Stimulated activated CD4-positive, alpha-beta T cell treated with anti-CD3 and anti-CD28 coated beads, Interleukin-2, amount 100 ng/mL, for 24 hours (primary cell): ENCODE measurements at places on chromosomes 2 and 18.

DNA sequence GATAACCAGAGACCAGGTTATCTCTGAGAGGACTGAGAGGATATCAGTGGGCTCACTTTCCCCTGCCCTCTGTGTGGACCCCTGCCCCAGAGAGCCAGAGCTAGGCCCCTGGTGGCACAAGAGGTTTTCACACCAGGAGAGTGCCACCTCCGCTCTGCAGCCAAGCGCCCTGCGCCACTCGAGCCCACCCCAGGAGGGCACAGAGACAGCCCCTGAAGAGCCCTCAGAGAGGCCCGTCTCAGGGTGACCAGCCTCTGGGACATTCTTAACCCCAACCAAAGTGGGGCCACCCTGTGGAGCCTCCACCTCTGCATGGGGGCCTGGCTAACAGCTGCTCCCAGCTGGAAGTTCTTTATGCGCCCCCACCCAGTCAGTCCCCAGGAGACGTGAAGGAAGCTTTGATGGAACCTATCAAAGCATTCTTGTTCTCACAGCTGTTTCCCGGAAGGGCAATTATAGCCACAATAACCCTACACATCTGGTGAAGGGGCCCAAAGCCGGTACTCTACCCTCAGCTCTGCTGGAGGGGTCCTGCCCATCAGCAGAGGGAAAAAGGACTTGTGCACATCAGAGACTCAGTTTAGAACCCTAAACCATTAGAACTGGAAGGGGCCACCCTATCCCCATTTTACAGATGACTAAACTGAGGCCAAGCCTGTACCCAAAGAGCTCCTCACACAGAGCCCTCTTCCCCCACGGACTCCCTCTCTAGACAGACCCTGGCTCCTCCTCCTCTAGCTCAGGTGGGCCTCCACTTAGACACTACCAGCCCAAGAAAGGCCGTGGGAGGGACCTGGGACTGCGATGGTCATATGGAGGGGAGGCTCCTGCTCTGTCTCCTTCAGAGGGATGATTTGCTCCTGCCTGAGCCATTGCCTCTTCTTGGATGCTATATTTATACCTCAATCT is 101.1 kb downstream of the ZFP36L2 start:
- no peak for DNase-seq

DNA sequence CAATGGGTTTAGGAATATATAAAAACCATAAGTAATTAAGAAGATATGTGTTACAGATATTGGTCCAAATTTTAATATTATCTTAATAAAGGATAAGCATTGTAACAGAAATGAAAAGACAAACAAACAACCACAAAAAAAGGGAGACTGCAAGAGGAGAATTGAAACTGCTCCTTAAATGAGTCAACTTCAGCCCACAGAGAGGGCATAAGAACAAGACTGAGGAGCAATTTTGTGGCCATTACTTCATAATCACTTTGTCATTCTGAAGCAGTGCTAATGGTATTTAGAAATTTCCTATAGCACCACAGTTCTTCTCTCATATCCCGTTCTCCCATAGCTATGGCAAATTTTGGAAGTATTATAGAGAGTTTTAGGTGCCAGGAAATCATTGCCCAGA is 193.2 kb upstream of the HNMT start:
- no peak for DNase-seq

DNA sequence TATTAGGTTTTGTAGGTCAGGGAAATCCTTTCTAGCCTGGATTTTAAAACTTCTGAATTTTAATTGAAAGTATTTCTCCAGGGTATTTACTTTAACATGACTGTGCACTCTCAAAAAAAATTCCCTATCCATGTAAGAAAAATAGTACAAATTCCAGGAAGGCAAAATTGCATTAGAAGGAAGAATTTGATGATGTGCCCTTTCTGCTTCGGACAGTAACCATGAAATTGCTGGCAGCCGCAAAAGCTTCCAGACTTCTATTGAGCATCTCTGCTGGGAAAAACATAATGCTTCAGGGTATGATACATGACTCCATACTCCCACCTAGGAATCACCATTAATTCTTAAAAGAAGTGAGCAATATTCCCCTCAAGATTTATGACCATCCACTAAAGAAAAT is 17.2 kb upstream of the KLF7 start:
- no peak for DNase-seq

DNA sequence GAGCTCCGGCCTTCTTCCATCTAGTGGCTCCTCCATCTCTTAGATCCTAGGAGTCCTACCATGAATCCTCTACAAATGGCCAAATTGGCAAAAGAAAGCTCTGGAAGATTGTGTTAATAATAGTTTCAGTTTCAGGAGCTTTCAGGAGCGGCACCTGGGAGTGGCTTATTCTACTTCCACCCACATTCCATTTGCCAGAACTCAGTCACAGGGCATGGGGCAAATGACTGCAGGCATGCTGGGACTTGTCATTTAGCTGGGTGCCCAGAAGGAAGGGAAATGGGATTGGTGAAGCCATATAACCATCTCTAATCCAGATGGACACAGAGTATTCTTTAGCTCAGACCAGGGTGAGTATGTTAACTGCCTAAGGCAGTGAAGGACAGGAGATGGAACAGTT is 3.6 kb upstream of the LRATD1 start:
- DNase-seq = no peak

DNA sequence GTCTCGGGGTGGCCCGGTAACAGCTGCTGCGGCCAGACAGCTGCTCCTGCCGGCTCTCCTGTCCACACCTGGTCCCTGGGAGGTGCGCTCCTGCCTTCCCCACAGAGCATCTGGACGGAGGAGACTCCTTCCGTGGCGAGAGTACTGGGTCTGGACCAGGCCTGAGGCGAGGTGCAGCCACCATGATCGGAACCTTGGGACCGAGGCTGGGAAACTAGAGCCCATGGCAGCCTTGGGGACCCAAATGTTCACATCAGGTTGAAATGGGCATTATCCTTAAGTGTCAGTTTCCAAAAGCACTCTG is 628 bp downstream of the GIGYF2 start:
- no peak for DNase-seq

GRCh38 chr18:57430079-57431001 is 4.8 kb upstream of the ONECUT2 start:
- no peak for DNase-seq

GRCh38 chr2:218218268-218219185 is 1.5 kb downstream of the ARPC2 start:
- no peak for DNase-seq

- DNase-seq = peak; percentile 88
Observed at GRCh38 chr2:229921892-229922448, at the start of gene TRIP12. TRIP12 (minus strand) TSS chr2:229922009; CDS start chr2:229880079, 41,930 bp downstream.

DNA sequence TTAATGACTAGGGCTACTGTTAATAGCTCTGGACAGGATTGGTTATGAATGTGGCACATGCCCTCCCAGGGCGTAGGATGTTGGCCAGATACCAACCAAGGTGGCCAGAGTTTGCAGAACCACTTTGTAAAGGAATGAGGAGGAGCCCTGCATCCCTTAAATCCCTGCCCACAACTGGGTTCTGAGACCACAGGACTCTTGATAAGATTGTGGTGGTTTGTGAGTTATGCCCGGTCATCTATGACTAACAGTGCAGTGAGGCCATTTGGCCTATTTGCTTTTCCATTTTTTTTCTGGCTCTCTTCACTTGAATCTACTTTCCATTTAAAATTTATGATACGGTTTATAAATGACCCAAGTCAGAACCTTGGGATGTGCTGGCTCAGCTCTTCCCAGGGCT is 294.5 kb downstream of the PRKCE start:
- DNase-seq = no peak

DNA sequence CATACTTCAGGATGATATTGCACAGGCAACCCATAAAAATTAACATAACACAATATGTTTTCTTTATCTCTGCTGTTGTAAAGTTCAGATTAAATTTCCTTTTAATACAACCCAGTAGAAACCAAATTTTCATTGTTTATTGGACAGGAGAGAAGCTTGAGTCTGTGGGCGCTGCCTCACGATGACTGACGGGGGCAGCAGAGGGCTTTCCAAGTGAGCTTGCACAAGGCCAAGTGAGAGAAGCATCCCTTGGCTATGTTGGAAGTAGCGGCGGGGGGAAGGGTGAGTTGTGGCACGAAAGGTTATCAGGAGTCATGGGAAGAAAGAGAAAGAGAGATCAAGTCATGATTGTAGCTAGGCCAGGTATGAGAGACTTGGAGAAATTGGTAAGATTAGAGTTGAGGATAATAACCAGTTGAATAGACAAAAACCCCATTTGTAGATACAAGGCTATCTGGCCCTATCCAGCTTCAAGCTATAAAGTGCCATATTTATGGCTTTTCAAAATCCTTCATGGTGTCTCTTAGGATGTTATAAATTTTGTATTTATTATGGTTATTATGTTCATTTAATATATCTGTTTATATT is 413.7 kb upstream of the FAM98A start:
- DNase-seq = peak; percentile 41

DNA sequence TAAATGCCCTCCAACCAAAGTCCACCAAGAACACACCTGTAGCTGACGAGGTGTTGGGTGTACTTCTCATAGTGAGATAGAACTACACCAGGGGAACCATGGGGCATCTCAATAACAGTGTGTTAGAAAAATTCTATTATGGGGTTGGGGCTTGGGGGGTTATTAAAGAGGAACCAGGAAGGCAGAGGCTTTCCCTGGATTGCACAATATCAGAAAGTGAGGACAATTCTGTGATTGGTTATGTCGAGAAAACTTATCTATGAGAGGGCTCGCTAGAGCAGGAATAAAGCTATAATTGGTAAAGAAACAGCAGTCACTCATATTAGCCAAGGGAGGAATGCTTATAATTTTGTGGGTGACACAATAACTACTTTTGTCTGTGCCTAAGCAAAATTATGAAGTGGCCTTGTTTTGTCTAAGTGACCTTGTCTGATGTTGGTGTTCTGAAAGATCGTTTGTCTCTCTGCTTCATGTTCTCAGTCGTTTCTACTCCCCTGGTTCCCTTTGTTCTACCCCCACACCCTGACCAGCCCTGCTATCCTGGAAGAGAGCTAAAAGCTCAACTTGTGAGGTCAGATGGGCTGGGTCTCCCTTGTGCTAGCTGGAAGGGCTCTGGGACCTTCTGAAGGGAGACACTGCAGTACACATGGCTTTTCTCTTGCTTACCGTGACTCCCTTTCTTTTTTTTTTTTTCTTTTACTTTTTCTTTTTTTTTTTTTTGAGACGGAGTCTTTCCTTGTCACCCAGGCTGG is 21.6 kb upstream of the INO80C start:
- DNase-seq = no peak

GRCh38 chr18:39025531-39025930 is 1459.9 kb upstream of the CELF4 start:
- no peak for DNase-seq

- no peak for DNase-seq
Observed at GRCh38 chr2:147051814-147052213, 793.0 kb upstream of the ACVR2A start.

GRCh38 chr2:82317012-82317411 is 2012.5 kb upstream of the LRRTM1 start:
- no peak for DNase-seq

DNA sequence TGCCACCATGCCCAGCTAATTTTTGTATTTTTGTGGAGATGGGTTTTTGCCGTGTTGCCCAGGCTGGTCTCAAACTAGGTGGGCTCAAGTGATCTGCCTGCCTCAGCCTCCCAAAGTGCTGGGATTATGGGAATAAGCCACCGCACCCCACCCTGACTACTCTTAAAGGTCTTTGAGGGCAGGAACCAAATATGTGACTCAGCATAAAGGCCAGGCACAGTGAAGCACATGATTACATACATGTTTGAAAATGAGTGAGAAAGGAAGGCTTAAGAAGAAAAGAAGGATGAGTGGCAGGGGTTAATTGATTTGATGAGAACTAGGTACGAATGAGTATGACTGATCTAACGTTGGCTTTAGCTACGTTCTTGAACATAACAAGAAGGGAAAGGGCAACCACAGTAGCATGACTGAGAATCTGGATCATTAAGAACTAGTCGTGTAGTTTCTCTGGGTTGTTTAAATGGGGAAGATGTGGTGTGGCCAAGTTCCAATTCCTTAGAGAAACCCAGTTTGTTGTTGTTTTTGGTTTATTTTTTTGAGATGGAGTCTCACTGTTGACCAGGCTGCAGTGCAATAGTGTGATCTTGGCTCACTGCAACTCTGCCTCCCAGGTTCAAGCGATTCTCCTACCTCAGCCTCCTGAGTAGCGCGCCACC is 6.8 kb downstream of the RESP18 start:
- DNase-seq = no peak

- no peak for DNase-seq
Observed at GRCh38 chr2:40204268-40204667, 247.6 kb downstream of the SLC8A1 start.

DNA sequence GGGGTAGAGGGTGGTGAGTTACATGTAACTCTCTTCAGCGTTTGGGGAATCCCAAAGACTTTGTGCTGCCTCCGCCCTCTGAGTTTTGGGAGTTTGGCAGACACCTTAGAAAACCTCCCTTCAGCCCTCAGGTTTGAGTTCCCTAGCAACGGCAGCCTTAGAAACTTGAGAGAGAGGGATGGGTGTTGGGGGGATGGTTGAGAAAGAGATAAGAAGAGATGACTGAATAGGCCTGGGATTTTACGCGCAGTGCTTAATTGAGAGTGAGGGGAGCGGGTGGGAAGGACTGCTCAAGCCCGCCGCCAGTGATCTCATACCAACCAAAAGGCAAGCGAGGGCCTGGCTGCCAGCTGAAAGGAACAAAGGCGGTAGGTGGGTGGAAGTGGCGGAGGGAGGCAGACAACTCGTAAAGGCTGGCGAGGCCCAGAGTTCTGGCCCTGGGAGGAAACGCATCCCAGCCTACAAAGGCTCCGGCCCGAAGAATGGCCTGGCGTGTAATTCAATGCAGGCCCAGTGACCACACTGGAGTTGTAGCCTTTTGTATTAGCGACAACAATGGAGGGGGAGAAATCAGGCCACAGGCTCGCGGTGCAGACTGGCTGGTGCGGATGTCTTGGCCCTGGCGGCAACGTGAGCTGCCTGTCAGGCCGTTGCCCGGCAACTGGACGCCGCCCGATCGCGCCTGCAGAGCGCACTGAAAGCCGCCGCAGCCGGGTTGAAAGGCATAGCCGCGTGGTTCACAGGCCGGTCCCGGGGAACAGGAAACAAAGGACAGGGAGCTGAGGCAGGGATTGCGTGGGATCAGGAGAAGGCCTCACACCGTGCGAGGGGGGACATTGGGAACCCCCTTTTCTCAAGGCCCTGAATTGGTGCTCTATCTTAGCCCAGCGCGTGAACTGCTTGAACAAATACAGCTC is 39.9 kb upstream of the DARS1 start:
- DNase-seq = no peak

GRCh38 chr2:207813942-207814341 is 44.2 kb upstream of the FZD5 start:
- no peak for DNase-seq

GRCh38 chr2:54704238-54704637 is 19.2 kb upstream of the EML6 start:
- no peak for DNase-seq

DNA sequence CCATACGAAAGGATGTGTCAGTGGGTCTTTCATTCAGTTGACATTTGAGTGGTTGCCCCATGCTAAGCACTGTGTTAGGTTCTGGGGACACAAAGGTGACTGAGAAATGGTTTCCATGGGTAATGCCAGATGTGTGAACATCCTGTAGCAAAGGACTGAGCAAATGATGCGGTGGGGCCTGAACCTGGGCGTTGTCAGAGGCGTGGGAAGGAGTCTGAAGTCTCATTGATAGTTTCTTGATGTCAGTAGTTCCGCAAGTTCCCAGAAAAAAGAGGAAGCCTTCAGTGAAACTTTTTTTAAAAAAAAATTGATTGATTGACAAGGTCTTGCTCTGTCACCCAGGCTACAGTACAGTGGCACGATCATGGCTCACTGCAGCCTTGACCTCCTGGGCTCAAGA is 56.9 kb downstream of the LIMS1 start:
- no peak for DNase-seq

GRCh38 chr18:9661564-9661963 is 46.5 kb upstream of the RAB31 start:
- DNase-seq = no peak
